Fibroblast of skin of left biceps (primary cell): ENCODE measurements at places on chromosomes 7 and 10.

DNA sequence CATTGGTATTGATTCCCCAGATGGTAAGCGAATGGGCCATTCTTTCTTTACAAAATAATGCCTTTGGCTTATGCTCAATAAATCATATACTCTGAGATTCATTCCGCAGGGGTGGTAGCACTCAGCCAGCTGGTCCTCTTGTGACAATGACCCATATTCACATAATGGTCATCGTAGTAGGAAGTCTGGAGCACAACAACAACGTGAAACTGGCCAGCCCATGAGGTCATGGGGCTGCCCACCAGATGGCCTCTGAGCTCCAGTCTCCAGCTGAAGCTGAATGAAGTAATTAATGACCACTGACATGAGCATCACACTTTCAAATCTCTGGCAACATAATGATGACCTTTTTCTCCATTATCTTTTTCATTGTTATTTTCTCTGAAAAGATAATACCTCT lies 42.3 kb upstream of the SORCS1 start:
- no peak for DNase-seq

DNA sequence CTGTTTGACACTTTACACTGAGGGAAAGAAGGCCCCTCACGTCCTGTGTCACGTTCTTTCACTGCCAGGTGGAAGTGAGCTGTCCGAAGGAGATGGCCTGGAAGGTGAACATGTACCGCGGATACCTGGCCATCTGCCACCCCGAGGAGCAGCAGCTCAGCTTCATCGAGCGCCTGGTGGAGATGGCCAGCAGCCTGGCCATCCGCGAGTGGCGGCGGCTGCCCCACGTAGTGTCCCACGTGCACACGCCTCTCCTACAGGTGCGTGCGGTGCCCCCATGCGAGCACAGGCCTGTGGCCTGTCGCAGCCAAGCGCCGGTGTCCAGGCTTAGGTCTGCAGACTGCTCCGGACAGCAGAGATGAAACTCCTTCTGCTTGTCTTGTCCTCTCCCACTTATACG lies 103.4 kb downstream of the TRRAP start:
- DNase-seq, result no peak

- no peak for DNase-seq
Observed at GRCh38 chr7:108136191-108136688, 6.1 kb upstream of the LAMB4 start.

- no peak for DNase-seq
Observed at GRCh38 chr10:110364531-110364937, 59.8 kb upstream of the SMNDC1 start.

DNA sequence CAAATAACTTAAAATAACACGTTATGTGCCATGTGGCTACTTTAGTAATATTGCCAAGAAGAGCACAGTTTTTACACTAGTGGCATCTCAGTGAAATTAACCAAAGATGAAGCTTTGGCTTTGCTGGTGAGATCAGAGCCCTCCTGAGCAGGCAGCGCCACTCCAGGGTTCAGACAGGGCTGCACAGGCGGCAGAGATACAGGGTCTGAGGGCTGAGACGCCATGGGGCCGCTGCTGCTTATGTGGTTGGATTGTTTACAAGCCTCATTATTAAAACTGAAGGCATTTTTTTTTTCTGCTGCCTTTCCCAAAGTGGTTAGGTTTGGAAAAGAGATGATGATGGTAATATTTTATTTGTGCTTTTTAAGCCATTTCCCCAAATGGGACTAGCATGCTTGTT lies 68.8 kb upstream of the DNAJB6 start:
- DNase-seq, result no peak

- DNase-seq, result no peak
Observed at GRCh38 chr7:146375170-146375569, 258.6 kb downstream of the CNTNAP2 start.

GRCh38 chr10:23725548-23725947 lies 286.7 kb downstream of the OTUD1 start:
- no peak for DNase-seq

GRCh38 chr10:772227-772637 lies 82.8 kb upstream of the DIP2C start:
- no peak for DNase-seq

GRCh38 chr10:95280637-95281036 lies 10.2 kb downstream of the PDLIM1 start:
- no peak for DNase-seq

DNA sequence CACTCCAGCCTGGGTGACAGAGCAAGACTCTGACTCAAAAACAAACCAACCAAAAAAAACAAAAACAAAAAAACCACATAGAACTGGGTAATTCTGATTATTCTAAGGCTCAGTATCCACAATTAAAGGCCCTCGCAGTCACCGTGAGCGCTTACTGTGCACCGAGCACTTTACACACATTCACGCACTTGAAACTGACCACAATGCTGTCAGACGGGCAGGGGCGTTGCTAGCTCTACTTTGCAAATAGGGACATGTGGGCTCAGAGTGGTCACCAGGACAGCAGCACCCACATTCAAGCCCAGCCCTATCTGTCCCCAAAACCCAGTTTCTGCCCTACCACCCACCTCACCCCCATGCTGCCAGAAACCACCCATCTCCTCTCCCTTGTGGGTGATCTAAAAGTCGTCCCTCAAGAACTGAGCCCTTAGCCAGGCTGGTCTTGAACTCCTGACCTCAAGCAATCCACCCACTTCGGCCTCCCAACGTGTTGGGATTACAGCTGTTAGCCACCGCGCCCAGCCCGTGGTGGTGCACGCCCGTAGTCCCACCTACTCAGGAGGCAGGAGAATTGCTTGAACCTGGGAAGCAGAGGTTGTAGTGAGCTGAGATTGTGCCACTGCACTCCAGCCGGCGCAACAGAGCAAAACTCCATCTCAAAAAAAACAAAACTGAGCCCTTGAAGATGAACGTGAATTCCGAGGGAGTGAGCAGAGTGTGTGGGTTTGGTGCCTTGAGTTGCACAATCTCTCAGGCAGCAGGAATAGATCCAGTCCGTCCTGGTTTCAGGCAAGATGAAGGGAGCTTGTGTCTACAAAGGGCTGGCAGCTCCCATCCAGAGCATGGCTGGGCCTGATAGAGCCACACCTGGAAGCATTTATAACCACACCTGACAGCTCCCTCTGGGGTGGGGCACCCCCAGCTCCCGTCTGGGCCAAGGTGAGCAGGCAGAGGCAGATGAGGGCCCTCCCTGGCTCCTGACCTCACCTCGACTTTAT lies 5.4 kb upstream of the HSPB1 start:
- peak; percentile 67 for DNase-seq

GRCh38 chr10:133282846-133283390 lies 6.2 kb upstream of the ADAM8 start:
- no peak for DNase-seq

GRCh38 chr10:114336823-114337509 lies 67.3 kb downstream of the AFAP1L2 start:
- DNase-seq, result no peak

DNA sequence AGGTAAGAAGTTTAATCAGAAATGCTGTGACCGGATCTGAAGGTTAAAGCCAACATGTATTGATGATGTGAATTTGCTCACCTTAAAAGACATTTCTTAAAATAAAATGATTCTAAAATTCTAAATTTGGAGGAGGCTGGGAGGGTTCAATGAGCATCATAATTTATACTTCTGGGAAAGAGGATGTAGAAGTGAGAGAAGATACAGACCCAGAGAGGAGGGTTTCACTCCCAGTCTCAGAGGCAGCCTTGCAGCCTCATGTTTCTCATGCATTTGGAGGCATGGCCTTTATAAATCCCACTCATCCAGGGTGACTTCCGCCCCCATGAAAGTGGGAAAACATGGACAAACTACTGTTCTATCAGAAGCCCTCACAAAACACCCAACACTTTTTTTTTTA lies 305.6 kb upstream of the PITRM1 start:
- DNase-seq, result no peak

GRCh38 chr10:110851020-110851612 lies 20.6 kb upstream of the PDCD4 start:
- DNase-seq, result no peak

GRCh38 chr10:124342821-124343170 lies 75.9 kb downstream of the OAT start:
- DNase-seq, result no peak

- no peak for DNase-seq
Observed at GRCh38 chr10:75347186-75347585, 54.4 kb downstream of the ZNF503 start.

GRCh38 chr7:69722843-69723242 lies 124.6 kb downstream of the AUTS2 start:
- no peak for DNase-seq

- peak; percentile 20 for DNase-seq
Observed at GRCh38 chr10:48253970-48254657, 20.4 kb downstream of the FRMPD2 start.

DNA sequence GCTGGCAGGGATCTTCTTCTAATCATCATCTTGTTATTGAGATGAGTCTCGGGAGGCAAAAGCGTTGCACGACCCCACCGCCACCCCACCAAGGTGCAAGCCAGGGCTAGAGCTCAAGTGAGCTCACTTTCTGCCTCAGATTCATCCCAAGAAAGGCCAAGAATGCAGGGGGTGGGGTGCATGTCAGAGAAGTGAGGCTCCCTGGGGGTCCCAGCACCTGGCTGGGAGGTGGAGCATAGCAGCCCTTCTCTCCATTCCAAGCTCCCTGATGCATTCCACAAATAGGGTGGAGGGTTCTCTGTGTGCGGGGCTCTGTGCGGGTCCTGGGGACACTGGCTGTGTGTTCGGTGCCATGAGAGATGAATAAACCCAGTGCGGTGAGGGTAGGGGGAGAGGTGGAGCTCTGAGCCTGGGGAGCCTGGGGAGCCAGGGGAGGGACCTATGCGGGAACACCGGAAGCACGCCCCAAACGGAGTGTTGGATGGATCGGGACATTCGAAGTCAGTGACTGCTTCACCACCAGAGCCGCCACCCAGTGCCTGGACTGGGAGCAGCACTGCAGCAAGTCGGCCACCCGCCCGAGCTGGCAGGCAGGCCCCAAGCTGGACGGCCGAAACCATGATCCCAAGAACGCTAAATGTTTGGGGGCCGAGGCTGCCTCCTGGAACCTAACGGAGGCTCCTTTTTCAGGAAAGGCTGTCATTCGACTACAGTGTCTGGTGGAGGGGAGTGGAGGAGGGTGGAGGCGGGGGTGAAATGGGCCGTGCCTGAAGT lies 17.9 kb upstream of the HMX3 start:
- no peak for DNase-seq

DNA sequence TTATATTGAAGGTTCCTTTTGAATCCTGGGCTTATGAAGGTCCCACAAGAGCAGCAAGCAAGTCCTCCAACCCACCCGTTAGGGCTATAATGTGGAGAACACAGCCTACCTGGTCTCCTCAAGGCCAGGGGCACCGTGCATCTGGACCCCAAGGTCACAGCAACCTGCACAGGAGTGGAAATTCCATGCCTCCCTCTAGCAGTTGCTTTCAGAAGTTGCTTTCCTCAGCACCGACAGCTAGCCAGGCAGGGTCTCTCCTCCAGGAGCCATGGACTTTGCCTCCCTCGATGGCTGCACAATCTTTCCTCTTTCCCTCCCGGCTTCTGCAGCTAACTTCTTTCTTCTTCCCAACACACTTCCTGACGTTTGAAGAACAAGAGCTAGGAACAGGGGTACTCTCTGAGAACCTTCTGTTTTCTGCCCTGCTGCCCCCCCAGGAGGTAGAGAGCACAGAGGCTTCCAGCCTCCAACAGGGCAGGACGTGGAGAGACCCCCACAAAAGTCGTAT lies 149.8 kb downstream of the PTPN20 start:
- DNase-seq, result no peak

DNA sequence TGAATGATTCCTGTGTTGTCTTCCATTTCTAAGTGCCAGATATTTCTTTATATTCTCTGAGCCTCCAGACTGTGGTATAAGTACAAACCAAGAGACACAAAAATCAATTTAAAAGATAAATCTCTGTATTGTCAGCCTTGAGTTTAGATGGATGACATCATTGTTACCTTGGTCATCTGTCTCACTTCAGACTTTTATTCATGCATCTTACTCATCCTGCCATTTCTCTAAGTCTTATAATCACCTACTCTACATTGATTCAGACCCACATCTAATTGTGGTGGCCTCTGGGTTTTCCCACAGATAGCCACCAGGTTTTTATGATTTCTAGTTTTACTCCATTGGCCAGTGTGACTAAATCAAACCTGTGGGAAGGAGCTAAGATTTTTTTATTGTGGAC lies 26.8 kb upstream of the HDAC9 start:
- DNase-seq, result no peak

DNA sequence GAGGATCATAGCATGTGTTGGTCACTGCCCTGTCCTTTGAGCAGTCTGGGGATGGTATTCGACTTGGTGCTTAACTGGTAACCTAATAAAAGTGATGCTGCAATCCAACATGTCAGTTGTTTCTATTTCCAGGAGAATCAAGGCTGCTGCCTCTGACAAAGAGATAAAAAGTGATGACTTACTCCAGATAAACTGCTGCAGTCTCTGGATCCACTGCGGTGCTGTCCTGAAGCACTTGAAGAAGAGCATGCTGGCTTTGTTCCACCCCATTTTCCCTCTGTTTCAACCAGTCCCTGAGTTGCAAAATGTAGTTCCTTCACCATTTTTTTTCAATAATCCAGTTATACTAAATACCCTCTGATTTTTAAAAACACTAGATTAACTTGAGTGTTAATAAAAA lies 403.5 kb upstream of the ANKRD30A start:
- no peak for DNase-seq

- no peak for DNase-seq
Observed at GRCh38 chr7:116322541-116322940, 112.2 kb downstream of the TES start.

DNA sequence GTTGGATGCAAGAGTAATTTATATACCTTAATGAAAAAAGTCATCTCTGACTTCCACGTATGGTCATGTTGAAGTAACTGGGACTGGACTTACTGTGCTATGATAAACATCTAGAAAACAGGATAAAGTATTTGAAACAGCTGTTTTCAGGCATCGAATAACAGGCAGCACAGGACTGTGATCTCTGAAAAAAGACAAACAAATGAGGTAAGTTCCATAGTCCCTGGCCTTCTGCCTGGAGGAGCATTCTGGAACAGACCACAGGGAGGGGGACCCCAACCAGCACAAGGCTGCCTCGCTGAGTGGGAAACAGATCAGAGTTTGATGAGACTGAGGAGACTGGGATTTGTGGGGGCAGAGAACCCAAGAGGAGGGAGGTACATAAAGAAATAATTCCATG lies 89.1 kb upstream of the HABP2 start:
- no peak for DNase-seq

- DNase-seq, result no peak
Observed at GRCh38 chr7:5667391-5667790, 114.1 kb downstream of the RNF216 start.

- no peak for DNase-seq
Observed at GRCh38 chr10:97737770-97738265, 890 bp downstream of the ZFYVE27 start.

- DNase-seq, result no peak
Observed at GRCh38 chr10:81502677-81503359, 372.2 kb upstream of the NRG3 start.

- no peak for DNase-seq
Observed at GRCh38 chr7:131747658-131748232, 191.3 kb upstream of the PODXL start.
